ENCODE measurements at places on chromosomes 13 and 19.

DNA sequence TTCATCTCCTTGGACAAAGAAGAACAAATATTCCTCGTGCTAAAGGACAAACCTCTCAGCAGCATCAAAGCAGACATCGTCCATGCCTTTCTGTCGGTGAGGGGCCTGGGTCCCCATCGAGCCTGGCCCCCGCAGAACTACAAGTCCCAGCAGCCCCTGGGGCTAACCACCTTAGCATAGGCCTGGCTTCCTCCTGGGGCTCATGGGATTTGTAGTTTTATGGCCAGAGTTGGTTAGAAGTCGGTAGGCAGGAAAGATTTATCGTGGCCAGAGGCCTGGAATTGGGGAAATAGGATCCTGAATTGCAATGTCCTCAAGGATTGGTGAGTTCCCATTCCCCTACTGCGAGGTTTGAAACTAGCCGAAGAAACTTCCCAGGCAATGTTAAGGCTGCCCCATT, 19.6 kb downstream of the TMEM150B start:
- DNase-seq: no peak

GRCh38 chr19:31943191-31943661, 402.2 kb upstream of the ZNF507 start:
- DNase-seq: no peak

- DNase-seq: no peak
Measured at GRCh38 chr13:52706081-52706480, 33.5 kb downstream of the CNMD start.

- no peak for DNase-seq
Measured at GRCh38 chr13:24176351-24177101, 16.0 kb downstream of the SPATA13 start.

GRCh38 chr19:44876930-44877535, 14.0 kb upstream of the TOMM40 start:
- DNase-seq: no peak

DNA sequence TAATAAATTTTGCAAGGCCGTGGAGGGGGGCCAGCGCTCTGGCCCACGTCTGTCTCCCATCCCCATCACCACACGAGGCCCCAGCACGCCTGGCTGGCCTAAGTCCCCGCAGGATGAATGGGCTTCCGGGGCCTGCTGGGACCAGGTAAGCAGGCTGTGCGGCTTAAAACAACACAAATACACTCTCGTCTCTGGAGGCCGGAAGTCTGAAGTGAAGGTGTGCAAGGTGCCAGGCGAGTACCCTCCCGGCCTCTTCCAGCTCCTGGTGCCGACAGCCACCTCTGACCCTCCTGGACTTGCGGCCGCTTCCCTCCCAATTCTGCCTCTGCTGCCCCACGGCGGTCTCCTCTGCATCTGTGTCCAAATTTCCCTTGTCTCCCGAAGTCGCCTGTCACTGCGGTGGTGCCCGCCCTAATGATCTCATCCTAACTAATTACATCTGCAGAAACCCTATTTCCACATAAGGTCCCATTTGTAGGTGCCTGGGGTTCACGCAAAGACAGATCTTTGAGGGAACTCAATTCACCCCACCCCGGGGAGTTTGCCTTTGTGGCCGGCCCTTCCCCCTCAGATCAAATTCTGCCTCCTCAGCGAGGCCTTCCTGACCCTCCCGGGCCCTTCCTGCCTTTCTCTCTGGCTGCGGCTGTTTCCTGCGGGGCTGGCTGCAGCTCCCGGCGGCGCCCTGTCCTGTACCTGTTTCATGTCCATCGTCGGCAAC, 8.1 kb upstream of the PTBP1 start:
- no peak for DNase-seq

GRCh38 chr13:110403315-110403714, 96.2 kb downstream of the COL4A2 start:
- DNase-seq: no peak

GRCh38 chr13:113466383-113466782, 13.1 kb upstream of the ADPRHL1 start:
- DNase-seq: no peak

GRCh38 chr13:21071924-21072323, 10.5 kb upstream of the LATS2 start:
- DNase-seq: no peak

DNA sequence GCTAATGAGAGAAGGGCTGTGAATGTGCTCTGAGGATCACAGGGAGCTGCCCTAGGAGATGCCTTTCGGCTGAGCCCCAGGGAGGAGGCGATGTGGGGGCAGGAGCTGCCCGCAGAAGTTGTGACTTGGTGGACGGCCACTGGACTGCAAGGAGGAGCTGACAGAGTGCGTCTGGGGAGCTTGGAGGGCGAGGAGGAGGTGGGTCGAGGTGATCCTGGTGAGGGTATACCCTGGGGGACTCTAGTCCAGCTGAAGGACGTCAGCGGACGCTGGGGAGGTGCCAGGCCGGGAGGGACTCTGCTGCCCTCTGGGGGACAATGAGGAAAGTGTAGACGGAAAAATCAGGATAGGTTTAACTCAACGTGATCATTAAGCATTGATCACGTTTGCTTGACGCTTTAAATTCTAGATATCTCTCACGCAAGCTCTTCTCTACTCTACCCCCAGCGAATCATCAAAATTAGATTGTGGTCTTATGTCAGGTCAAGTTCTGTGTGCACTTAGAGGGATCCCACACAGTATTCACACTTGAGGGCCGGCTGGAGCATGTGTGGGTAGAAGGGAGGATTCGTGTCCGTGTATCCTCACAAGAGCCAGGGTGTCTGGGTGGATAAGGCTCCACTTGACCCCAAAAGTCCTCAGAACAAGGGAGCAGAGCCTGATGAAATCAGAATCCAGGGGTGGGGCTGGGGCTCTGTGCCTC, 3.3 kb upstream of the CEACAM7 start:
- DNase-seq: no peak

GRCh38 chr13:111247552-111247951, 72.9 kb upstream of the TEX29 start:
- no peak for DNase-seq

DNA sequence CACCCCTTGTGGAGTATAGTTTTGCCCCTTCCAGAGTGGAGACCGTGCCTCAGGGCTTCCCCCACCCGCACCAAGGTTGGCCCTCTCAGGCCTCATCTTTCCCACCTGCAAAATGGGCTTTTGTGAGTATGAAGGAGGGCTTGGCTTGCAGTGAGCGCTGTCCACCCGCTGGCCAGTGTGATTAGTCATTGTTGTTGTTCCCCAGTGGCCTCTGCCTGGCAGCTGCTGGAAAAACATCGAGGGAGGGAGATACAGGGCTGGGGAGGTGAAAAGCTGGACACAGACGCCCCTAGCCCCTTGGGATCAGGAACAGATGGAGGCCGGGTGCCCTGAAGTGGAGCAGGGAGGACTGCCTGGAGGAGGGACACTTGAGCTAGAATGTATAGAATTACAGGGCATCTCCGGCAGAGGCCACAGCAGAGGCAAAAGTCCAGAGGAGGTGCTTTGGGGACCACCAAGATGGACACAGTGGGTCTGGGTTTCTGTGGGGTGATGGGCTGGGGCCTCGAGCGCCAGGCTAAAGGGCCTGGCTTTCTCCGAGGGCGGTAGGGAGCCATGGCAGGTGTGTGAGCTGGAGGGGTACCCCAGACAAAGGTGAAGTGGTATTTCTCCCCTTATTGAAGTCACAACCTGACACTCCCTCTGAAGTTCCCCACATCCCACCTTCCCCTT, 3.9 kb upstream of the IL12RB1 start:
- peak; percentile 62 for DNase-seq

DNA sequence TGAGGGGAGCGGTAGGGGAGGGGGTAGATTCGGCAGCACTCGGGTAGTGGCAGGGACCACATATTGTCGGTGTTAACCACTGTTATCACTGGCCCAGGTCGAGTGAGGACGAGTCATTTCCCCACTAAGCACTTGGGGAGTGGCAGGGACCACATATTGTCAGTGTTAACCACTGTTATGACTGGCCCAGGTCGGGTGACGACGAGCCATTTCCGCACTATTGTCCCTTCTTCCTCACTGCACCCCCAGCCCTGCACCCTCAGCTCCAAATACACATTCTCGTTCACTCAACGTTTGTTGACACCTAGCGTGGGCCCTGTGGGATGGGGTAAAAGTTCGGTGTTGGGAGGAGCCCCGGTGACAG, 467 bp upstream of the CLN5 start:
- no peak for DNase-seq

DNA sequence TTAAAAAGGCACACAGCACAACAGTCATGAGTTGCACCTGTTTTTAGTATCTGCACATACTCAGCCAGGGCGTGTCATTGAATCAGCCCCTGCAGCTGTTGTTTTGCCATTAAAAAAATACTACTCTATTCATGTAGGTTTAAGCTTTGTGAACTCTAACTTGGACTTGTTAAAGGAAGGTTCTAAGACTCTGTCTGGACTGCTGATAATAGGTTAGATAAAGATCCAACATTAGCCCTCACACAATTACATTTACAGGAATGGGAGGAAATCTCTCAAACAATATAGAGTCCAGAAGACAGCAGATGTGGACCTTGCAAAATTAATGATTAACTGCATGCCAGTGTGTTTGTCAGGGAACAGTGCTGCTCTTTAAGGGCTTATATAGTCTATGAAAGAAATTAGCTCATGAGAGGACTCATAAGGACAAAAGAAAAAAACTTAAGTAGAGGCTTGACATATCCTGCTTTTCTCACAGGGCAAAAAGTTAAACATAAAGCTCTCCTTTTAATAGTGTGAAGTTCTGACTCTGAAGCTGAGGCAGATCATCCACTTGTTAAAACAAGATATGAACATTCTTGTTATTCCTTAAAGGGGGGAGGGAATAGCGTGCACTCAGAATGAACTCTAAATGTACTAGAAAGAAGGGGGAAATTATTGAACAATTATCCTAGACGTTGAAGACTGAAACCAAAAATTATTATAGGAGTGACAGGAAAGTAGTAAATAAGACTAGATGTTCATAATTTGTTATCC, 243.6 kb downstream of the NDFIP2 start:
- DNase-seq: no peak

DNA sequence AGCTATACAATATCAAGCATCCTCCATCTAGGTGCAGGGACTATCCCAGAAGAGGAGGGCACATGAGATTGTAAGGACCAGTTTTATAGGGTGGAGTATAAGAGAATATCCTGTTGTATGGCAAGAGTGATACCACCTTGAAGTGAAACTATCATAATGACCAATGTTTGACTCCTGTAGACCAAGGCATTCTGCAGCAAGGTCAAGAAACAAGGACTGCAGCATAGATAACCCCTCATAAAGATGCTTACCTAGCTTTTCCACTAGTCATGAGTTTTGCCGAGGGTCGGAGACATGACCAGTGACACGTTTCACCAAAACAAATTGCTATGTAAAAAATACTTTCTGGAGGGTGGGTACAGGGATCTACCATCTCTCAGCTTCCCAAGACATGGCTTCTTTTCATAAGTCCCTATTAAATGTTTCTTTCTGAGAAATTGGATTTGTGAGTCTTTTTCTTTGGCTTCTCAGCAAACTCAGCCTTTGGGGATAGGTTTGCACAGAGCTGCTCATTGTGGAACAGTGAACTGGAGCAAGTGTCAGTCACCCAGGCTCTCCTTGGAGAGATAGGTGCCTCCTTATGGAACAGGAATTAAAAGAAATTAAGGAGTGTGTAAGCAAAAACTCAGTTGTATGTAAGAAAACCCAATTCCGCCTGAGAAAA, 28.2 kb upstream of the CYSLTR2 start:
- DNase-seq: no peak

GRCh38 chr19:54231077-54231931, 8.5 kb upstream of the LILRB3 start:
- peak; percentile 100 for DNase-seq

DNA sequence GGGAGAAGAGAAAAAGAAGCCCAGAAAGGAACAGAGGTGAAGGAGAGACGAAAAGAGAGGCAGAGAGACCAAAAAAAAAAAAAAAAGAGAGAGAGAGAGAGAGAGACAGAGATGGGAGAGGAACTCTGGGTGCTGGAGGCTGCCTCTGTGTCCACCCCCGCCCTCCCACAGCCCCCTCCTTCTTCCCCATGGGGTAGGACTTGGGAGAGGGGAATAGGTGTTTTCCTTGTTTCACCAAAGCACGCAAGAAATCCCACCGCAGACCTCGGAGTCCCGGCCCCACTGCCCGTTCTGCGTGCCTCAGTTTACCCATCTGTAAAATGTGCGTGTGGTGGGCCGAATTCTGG, 4.9 kb downstream of the ONECUT3 start:
- DNase-seq: no peak

GRCh38 chr13:97883396-97883795, 70.1 kb upstream of the IPO5 start:
- DNase-seq: no peak

GRCh38 chr13:24802074-24802473, 38.1 kb downstream of the RNF17 start:
- no peak for DNase-seq

- DNase-seq: no peak
Measured at GRCh38 chr13:36067746-36068381, 63.3 kb downstream of the DCLK1 start.

DNA sequence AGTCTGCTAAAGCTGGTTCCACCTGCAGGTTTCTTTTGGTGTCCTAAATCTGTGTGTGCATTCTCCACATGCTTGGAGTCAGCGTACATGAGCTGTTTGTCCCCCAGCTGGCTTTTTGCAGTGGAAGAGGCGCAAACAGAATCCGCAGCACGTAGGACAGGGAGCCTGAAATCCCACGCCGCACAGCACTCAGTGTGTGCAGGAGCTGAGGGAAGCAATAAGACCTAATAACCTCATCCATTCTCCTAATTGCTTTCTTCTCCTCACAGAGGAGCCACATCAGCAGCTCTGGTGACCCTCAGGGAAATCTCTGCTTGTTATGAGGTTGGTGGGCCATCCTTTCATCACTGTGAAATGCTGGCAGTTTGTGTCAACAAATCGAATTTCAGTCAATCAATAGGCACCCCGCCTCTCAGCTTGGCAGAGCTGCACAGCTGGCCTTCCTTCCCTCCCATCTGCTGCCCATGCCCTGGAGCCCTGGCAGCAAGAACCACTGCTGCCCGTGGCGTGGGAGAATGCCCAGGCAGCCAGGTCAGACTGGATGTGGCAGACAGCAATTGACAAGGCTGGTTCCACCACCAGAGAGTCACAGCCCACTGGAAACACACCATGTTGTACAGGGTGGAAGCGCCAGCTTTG, 136.7 kb downstream of the ZDHHC20 start:
- no peak for DNase-seq

DNA sequence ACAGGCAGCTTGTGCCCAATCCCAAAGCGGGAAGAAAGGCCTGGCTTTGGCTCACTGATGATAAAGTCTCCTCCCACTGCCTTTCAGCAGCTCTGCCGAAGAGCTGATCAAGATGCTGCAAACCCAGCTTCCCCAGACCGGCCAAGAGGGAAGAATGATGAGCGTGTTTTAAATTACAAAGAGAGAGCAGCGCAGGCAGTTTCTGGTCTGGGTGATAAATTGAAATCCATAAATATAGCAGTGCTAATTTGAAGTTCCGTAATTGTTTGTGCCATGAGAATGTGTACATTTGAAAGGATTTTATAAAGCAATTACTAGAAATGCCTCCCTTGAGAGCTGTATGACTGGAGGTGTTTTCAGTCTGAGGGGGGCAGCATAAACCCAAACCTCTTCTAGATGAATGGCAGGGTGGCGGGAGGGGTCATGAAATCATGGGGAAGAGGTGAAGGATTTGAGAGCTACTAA, 171.8 kb downstream of the STK24 start:
- no peak for DNase-seq

GRCh38 chr13:106714271-106714982, 146.5 kb upstream of the ARGLU1 start:
- DNase-seq: no peak

GRCh38 chr19:2010135-2010668, 5.3 kb downstream of the BTBD2 start:
- DNase-seq: no peak

- DNase-seq: peak; percentile 47
Measured at GRCh38 chr13:113425941-113426590, 27.2 kb downstream of the ADPRHL1 start.

All from H54 (cell line).